ENCODE measurements at places on chromosomes 7 and 10. TPM values are rescaled to one million over a fixed set of nuclear protein-coding genes. Genes with fewer than 3 reads are reported as not detected.

OR9A2 gene
- total RNA-seq = not detected

PNLIPRP1 gene
- not detected for total RNA-seq

MARVELD1 gene
- total RNA-seq = 51.1 TPM

OR6B1 gene
- not detected for total RNA-seq

STEAP1B gene
- not detected for total RNA-seq

NKX1-2 gene
- total RNA-seq = not detected
